SW 1271 (cell line): ENCODE measurements at places on chromosomes 5 and 9.

DNA sequence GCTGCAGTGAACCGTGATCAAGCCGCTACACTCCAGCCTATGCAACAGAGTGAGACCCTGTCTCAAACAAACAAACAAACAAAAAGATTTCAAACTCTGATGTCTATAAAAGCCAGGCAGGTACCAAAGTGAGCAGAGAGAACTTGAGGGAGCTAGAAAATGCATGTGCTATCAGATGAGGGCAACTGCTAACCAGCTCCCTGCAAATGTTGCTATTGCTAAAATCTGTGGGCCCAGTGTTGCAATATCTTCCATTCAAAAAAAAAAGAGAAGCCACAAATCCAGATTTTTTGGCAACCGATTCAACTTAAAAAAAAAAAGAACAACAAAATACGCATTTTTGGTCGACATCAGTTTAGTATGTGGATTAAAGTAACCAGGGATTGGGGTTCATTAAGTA, 5.5 kb downstream of the UBE2D2 start:
- DNase-seq, result no peak

- DNase-seq, result peak; percentile 46
These were observed 11.0 kb downstream of the CCDC152 start for GRCh38 chr5:42767491-42768105.

DNA sequence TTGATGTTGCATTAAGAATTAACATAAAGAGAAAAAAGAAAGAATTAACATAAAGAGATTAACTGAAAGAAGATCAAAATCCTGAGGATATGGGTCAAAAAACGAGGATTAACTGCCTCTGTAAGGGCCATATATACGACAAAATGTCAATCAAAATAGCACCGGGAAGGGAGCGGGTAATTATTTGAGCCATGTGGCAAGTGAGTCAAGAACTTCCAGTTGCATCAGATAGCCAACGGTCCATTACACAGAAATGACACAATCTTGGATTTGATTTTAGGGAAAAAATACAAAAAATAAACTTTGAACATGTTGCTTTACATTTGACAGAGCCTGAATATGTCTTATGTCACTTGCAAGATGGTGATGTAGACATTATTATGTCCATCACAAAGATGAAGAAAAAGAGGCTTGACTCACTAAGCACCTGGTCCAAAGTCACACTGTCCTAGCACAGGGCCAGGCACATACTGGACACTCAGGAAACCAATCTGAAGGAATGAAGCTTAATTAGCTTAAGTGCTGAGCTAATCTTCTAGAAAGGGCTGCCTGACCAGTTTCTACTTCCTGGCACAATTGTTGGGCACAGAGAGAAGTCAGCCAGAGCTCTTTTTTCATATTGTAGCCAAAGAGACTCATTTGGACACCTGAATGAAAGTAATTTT, 273.2 kb upstream of the PAPPA start:
- DNase-seq, result no peak

GRCh38 chr9:101054657-101055056, 26.1 kb downstream of the PLPPR1 start:
- DNase-seq, result no peak

DNA sequence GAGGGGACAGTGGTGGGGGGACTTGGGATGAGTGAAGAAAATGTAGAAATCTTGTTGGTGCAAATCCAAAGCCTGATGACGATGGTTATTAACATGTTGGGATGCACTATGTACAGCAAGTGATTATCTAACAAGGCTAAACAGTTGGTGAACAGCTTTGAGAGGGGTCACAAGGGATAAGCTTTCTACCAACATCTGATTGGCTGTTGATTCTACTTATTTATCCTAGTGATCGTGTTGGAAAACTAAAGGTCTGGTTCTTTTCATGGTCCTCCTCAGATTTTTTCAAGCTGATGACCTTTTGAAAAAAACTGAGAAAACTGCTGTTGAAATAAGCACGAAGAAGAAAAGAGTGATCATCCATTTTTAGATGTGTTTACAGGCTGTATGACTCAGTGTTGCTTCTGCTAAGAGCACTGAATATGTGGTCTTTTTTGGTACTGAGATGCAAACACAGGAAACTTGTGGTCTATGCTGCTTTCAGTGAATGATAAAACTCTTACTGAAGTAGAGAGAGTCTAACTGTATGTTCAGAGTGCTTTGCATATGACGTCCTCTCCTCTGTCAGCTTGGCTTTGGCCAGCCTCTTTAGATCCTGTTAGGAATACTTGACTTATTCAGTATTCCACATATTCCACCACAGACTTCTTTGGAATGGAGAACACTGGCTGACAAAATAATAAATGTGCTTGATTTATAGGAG, 174.8 kb downstream of the SLF1 start:
- DNase-seq, result no peak

DNA sequence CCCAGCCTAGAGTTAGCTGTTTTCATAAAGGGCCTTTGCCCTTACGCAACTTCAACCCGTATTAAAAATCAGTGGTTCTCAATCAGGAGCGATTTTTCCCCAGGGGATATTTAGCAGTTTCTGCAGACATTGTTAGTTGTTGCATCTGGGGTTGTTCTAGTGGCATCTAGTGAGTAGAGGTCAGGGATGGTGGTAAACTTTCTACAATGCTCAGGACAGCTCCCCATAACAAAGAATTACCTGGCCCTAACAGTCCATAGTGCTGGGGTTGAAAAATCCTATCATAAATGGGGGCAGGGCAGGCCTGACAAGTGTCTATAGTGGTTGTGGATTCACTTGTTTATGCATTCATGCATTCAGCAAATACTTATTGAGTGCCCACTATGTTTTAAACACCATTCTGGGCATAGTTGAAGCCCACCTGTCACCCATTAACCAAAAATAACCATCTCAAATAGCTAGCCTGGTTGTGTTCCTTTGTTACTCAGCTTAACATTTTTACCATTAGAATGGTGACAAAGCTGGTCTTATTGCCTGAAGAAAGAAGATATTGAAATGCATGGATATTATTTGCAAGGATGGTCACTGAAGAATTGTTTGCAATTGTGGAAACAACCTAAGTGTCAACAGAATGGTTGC, 15.9 kb upstream of the FGF1 start:
- DNase-seq, result no peak

DNA sequence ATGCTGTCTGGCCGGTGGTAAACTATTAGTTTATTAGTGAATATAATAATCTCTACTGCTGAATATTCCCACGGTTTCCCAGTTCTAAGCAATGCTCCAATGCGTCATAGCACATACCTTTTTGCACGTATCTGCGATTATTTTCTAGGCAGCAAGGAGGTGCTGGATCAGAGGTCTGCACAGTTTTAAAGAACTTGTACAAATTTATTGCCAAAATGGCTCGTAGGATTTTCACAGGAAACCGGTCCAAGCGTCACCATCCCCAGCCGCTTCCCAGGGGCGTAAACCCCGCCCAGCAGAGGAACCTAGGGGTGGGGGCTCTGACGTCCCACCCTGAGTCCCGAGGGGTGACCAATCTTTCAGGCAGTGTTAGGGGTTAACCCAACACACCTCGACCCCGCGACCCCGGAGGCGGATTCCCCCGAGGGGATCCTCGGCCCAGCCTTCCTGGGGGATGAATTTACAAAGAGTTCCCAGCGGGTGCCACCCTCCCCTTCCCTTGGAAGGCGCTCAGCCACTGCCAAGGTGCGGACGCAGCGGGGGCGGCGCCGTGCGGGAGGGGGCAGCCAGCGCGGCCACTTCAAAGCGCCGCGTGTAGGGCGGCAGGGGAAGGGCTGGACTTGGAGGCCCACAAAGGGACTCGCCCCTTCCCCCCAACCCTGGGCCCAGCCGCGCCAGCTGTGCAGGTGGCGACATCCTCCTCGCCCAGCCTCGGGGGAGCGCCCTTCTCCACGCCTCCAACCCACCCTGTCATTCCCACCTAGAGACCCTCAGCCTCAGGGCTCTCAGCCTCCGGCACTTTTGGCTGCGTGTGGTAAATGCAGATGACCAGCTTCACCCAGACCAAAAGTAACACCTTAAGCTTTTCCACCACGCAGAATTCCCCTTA, 43.5 kb upstream of the TCF7 start:
- no peak for DNase-seq

DNA sequence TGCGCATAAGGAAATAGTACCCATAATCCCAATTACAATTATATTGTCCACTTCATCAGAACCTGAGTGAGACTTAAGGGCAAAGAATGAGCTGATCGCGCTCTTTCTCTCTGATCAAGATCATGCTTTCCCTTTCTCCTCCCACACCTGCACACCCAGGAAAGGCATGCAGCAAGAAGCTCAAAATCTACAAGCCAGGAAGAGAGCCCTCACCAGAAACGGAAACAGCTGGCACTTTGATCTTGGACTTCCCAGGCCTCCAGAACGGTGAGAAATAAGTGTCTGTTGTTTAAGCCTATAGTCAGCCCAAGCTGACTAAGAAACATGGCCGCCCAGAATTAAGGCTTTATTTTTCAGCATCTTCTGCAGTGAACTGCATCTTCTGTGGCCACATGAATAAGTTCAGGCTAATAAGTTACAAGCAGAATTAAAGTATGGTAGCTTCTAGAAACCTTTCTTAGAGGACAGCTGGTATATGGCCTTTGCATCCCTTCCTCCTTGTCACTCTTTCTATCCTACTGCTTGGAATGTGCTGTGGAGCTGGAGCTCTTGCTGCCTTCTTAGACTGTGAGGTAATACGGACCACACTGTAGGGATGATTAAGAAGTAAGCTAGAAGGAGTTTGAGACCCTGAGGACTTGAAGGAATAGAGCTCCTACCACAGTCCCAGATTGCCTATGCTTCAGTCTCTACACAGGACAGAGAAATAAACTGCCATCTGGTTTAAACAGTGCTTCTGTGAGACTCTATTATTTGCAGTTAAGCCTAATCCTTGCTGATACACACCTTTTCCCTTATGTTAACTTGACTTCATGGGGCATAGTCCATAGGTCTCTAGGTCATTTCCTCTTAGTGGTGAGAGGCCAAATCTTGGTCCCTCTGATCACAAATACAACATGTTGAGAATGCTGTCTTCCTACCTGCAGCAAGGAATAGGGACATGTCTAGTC, 17.2 kb downstream of the OR2S2 start:
- DNase-seq, result no peak

DNA sequence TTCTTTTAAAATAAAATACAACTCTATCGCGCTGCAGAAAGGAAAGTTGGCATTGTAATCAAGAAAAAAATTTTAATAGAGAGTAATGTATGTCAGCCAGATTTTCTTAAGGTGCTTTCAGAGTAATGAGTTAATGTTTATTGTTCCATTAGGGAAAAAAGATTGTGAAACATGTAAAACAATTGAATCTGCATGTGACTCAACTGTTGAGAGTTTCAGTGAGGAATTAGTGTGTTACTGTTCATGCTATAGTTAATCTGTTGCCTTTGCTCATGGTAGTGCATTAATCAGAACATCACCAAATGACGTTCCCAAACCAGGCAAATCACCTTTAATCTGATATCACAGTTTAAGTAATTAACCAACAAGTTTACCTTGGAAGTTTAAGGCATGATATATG, 600.5 kb downstream of the NR2F1-AS1 start:
- no peak for DNase-seq

DNA sequence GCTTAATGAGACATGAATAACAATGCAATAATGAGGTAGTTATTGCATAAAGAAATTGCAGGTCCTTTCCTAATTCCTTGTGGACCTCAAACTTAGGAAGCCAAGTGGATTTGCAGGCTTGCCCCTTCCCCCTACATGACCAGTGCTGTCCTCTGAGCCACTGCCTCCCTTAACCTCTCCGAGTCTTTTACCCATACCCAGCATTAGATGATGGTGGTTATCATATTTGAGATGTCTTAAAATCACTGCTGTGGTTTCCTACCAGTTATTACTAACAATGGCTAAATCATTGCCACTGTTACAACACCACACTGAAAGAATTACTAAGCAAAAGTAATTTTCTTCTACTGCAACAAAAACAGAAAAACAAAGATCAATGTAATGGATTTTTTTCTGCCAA, 170.8 kb downstream of the EDIL3 start:
- DNase-seq, result no peak

DNA sequence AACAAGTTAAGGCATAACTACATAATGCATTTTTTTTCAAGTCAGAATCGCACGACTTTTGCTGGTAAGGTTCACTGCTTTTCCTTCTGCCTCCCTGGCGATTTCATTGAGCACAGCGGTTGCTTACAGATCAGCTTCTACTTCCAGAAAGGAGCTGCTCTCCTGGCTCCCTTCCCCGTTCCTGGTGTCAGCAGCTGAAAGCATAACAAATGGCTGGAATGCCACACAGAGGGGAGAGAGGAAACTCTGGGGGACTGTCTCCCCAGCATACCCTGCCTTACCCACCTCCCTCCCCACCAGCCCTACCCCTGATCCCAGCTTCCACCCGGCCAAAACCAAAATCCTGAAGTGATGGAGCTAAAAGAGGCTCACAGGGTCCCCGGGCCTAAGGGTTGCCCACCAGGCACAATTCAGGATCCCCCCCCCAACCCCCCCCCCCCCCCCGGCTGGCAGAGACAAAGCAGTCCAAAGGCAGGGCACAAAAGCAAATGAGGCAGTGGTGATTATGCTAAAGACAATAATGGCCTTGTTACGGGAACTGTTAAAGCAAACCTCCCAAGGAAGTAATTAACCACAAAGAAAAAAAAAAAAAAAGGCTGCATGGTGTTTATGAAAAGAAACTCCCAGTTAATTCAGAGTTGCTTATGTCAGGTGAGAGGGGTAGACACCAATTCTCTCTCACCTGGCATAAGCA, 126.1 kb upstream of the WWC1 start:
- DNase-seq, result no peak

GRCh38 chr5:2205596-2206226, 323.0 kb upstream of the IRX4 start:
- no peak for DNase-seq

GRCh38 chr9:116394894-116395698, 241.5 kb downstream of the PAPPA start:
- DNase-seq, result no peak

GRCh38 chr5:34959323-34959722, 30.0 kb downstream of the DNAJC21 start:
- DNase-seq, result no peak

- no peak for DNase-seq
These were observed 3.0 kb upstream of the MACROH2A1 start for GRCh38 chr5:135402031-135402430.
